GM10248 (cell line): ENCODE measurements at places on chromosomes 12 and 14.
A peak's percentile ranks its signal among the peaks of the same experiment; 100 is the strongest.

DNA sequence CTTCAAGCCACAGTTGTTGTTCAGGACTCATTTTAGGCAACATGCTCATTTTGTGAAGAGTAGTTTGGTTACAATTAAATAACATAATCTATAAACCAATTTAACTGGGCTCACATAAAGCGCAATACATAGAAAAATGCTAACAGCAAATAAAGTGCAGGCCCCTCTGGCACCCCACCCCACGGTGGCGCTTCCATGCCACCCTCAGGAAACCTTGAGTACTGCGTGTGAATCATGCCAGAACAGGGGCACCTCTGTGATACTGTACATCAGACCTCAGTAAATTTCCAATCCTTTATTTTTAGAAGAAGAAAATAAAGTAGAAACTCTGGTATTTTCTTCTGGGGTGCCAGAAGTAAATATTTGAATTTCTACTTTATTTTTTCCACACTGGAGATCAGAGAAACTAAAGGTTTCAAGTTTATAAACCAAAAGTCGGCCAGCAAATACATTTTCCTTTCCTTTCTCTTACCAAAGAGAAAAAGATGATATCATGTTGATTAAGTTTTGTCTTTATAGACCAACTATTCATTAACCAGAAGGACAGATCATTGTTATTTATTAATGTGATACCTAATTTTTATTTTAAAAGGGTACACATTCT lies 316.8 kb downstream of the PAWR start:
- peak; percentile 17 for DNase-seq

- DNase-seq: no peak
Measured at GRCh38 chr12:41624571-41624970, 436.5 kb downstream of the PDZRN4 start.

GRCh38 chr12:66709457-66709773 lies 30.5 kb upstream of the GRIP1 start:
- DNase-seq: no peak

DNA sequence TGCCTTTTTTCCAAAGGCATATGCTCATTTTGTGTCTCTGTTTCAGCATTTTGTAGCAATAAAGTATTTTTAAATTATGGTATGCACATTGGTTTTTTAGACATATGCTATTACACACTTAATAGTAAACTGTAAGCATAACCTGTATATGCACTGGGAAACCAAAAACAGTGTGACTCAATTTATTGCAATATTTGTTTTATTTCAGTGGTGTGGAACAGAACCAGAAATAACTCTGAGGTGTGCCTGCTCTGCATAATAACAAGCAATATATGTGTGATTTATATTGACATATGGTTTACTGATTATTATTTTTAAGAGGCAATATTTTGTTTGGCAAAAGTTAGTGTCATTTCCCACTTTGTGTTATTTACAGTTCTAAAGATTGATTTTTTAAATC lies 126.6 kb upstream of the CPNE8 start:
- DNase-seq: no peak

GRCh38 chr12:96427269-96427729 lies 27.1 kb upstream of the CDK17 start:
- DNase-seq: no peak

DNA sequence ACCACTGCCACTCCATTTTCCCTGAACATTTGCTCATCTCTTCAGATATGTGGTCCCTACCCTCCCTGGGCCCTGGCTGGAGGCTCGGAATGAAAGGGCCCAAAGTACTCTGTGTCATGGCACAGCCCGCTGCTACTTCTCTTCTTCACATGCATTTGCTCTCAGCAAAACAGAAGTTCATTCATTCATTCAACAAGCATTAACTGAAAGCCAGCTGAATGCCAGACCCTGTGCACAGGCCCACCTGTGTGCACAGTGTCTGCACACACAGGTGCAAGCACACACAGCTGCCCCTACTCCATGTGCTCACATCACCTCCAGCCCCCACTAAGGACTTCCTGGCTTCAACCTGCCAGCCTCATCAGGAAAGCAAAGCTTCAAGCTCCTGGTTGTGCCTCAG lies 7.8 kb downstream of the WNT1 start:
- no peak for DNase-seq

DNA sequence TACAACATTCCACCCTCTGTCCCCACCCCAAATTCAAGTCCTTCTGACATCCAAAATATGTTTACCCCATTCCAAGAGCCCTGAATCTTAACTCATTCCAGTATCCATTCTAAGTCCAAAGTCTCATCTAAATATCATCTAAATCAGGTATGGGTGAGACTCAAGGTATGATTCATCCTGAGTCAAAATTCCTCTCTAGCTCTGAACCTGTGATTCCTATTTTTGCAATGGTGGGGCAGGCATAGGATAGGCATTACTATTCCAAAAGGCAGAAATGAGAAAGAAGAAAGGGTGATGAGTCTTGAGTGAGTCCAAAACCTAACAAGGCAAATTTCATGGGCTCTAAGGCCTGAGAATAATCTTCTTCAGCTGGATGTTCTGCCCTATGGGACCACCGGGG lies 140.3 kb upstream of the FAR2 start:
- DNase-seq: no peak

- no peak for DNase-seq
Measured at GRCh38 chr12:131106349-131106941, 152.7 kb downstream of the ADGRD1 start.

- no peak for DNase-seq
Measured at GRCh38 chr14:34425095-34425851, 36.8 kb downstream of the SPTSSA start.

GRCh38 chr12:132323171-132324010 lies 6.0 kb downstream of the GALNT9 start:
- DNase-seq: no peak

DNA sequence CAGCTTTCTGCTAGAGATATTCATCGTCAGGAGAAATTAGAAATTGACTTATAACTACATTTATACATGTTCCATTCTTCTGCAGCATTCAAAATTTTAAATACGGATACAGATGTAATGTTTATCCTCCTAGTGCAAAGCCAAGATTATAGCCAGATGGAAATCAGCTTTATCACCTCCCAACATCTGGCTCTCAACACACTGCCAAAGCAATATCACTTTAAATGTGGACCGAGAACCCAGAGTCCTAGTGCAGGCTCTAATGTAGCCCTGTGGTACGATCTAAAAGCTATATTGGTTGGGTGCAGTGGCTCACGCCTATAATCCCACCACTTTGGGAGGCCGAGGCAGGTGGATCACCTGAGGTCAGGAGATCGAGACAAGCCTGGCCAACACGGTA lies 6.5 kb downstream of the MLH3 start:
- no peak for DNase-seq

- DNase-seq: no peak
Measured at GRCh38 chr12:66058554-66058953, 72.0 kb downstream of the LLPH start.

DNA sequence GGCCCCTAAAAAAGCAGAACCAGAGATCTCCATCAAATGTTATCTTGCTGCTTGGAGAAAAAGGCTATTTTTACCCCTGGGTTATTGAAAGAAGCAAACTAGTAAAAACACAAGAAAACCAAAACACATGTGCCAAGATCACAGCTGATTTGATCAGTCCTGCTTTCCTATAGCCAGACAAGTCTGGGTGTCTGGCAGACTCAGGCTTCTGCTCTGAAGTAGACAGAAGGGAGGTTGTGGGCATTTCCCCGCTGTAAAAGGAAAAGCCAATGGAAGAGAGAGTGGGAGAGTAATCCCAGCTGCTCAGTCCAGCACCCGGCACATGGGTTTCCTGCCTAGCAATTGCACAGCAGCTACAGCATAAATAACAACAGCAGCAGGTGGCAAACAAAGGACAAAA lies 177.9 kb downstream of the PHLDA1 start:
- DNase-seq: no peak

DNA sequence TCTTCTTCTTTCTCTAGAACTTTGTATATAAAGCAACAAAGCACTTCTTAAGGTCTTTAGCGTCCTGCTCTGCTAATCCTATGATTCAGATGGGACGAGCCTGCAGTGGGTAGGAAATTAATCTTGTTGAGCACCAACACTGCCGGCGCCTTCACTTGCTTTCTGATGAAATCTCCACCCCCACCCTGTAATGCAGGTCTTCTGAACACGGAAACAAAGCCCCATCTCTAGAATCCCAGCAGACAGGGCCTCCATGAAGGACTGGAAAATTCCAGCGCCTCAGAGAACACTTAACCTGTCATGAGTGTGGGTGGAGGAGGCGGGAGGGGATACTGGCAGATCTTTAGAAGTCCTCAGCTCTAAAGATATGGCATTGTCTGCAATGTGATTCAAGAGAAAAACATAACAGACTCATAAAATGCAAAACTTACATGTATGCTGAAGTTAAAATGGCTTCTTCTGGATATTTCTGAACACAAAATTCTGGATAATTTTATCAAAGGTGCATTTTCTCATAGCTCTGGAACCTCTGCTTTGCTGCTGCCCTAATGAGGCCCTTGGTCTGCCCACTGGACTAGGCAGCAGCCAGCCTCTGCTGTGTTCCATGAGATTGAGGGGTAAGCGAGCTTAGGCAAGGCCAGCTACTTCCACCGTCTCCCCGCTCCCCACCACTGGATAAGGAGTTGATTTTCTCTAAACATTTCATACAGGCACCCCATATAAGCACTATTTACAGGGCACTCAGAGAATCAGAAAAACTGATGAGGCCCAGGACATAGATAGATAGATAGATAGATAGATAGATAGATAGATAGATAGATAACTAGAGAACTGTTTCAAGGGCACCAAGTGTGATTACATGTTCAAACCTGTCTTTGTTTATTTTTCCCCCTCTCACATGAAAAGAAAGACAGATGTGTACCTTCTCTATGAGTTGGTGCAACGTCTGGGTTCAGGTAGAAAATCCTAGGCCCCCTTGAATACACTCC lies 43.1 kb downstream of the ZFP36L1 start:
- no peak for DNase-seq

DNA sequence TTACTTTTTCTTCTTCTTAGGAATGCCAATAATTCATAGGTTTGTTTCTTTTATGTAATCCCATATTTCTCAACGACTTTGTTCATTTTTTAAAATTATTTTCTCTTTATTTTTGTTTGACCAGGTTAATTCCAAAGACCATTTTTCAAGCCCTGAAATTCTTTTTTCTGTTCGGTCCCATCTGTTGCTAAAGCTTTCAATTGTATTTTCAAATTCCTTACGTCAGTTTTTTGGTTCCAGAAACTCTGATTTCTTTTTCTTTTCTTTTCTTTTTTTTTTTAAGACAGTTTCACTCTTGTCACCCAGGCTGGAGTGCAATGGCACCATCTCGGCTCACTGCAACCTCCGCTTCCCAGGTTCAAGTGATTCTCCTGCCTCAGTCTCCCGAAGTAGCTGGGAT lies 27.6 kb downstream of the RAB3IP start:
- DNase-seq: no peak

GRCh38 chr14:61812347-61813095 lies 50.3 kb downstream of the SNAPC1 start:
- peak; percentile 26 for DNase-seq

GRCh38 chr12:109928058-109928656 lies 28.1 kb downstream of the TCHP start:
- no peak for DNase-seq

- peak; percentile 56 for DNase-seq
Measured at GRCh38 chr12:54749191-54749818, 101.1 kb upstream of the DCD start.

GRCh38 chr12:75908961-75909605 lies 122.5 kb downstream of the PHLDA1 start:
- no peak for DNase-seq

DNA sequence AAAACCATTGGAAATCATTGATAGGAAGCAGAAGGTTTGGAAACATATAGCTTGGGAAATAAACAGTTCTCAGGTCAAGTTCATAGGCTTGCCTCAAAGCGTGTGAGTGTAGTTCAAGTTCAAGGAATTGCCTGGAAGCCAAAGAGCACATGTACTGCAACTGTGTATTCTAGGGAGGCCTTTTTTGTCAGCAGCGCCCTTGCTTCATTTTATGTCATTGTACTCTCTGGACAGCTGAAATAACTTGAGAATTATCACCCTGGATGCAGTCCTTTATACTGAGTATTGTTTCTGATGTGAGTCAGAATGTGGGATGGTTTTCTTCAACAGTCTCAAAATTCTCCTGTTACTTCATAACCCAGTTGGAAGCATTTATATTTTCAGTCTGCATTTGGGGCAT lies 16.0 kb upstream of the EVL start:
- DNase-seq: no peak

DNA sequence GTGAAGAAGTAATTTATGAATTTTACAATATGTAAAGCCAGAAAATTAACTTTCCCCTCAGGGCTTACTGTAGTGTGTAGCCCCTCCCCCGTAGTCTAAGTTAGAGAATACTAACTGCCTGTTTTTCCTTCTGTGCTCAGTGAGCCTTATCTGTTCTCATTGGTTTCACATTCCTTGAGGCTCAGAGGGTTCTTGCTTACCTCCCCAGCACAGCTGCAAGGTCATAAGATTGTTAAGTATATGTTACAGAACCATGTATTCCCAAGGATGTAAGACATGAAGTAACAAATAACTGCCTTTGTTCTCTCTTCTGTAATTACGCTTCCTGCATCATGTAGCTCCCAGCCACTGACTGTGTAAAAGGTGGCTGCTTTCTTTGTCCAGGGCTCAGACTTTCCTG lies 1351.1 kb downstream of the TMEM121 start:
- no peak for DNase-seq

GRCh38 chr14:89588840-89589296 lies 171.8 kb upstream of the FOXN3 start:
- DNase-seq: no peak
